ENCODE measurements at places on chromosomes 3 and 15.

DNA sequence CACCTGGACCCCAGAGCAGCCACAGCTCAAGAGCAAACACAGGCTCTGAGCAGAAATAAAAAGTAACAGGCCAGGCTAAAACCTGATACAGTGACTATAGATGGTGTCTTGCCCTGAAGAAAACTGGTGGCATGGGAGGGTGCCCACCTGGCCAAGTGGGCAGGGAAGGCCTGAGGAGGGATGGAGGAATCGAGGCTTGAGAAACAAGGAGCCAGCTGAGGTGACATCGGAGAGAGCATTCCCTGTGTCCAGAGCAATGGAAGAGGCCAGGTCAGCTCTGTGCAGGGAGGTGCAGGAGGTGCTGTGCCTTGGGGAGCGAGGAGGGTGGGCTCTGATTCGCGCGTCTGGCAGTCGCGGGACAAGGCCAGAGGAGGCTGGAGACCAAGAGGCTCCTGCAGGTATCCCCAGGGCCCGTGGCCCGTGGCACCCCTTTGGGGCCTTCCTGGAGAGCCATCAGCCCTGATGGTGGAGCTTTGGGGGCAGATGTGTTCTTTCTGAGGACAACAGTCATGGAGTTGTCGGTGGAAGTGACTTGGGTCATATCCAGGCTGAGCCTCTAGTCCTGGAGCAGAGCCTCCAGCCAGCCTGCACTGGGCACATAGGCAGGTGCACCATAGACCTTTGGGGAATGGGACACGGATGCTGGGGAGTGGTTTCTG lies 56.1 kb downstream of the PLXNA1 start:
- no peak for DNase-seq

GRCh38 chr3:13325892-13326443 lies 94.2 kb downstream of the NUP210 start:
- no peak for DNase-seq

- DNase-seq = no peak
Measured at GRCh38 chr3:157109267-157110141, 50.4 kb downstream of the CCNL1 start.

- DNase-seq = no peak
Measured at GRCh38 chr3:46221938-46222337, 13.8 kb upstream of the CCR1 start.

GRCh38 chr3:149390772-149391212 lies 13.3 kb upstream of the TM4SF1 start:
- no peak for DNase-seq

GRCh38 chr15:80774486-80774885 lies 4.7 kb upstream of the CEMIP start:
- no peak for DNase-seq

GRCh38 chr3:37024092-37024491 lies 30.8 kb downstream of the MLH1 start:
- no peak for DNase-seq

DNA sequence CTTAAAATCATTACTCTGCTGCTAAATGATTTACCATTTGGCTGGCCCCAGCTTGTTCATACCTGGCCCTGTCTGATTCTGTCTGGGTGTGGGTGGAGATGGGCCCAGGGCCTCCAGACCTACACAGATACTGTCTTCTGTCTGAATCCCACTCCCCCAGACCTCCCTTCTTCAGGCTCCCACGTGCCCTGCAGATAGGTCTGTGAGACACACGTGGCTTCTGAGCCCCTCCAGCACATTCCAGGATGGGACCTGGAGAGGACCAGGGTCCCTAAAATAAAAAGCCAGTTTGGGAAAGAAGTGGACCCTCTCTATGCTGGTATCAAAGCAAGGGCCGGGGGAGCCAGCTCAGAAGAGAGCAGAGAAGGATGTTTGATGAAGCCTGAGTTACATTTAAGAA lies 14.6 kb upstream of the CEMIP start:
- no peak for DNase-seq

DNA sequence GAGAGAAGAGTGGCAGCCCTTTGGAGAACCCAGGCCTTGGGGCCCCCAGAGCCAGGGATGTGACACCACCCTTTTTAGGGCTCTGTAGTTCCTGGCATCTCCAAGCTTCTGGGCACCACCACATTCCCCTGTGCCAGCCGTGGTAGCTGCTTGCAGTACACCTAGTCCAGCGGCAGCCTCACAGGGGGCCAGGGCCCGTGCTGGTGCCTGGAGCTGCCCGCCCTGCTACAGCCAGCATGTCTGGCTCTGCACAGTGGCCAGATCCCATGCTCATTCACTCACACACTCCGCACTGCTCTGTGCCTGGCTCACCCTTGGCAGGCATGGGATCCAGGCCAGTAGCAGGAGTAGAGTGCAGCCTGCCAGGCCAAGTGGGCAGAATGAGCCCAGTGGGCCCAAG lies 351.6 kb upstream of the TMCO5A start:
- no peak for DNase-seq

GRCh38 chr15:31488437-31489204 lies 162.0 kb downstream of the KLF13 start:
- DNase-seq = no peak

DNA sequence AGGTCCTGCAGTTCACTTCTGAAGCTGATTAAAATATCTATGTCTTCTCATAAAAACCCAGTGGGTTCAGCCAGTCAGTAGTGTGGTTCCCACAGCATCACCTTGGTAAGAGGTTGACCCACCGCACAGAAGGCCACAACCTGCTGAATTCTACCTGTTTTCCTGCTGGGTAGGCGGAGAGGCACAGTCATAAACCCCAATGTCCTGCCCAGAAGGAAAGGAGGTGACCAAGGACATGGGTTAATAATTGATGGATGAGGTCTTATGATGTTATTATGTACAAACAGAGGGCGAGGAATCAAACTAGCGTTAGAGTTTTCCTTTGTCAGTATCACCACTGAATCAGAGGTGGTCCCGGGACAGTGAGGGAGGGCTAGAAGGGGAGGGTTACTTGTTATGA lies 27.8 kb downstream of the CA12 start:
- no peak for DNase-seq

DNA sequence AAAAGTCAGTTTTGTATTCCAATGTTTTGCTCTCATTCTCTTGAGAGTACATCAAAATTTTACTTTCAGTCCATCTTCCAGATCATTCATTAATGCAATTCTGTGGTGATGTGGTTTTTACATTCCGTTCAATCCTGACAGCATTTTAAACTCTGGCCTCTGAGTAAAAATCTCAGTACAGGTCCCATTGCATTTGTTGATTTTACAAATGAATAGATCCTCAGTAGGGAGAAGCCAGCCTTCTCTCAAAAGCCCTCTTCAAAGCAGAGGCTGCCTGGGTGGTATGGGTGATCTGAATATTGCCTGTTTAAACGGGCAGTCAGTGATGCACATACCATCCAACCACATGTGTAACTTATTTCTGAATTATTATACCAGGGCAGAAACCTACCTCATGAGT lies 72.5 kb upstream of the TSC22D2 start:
- no peak for DNase-seq

DNA sequence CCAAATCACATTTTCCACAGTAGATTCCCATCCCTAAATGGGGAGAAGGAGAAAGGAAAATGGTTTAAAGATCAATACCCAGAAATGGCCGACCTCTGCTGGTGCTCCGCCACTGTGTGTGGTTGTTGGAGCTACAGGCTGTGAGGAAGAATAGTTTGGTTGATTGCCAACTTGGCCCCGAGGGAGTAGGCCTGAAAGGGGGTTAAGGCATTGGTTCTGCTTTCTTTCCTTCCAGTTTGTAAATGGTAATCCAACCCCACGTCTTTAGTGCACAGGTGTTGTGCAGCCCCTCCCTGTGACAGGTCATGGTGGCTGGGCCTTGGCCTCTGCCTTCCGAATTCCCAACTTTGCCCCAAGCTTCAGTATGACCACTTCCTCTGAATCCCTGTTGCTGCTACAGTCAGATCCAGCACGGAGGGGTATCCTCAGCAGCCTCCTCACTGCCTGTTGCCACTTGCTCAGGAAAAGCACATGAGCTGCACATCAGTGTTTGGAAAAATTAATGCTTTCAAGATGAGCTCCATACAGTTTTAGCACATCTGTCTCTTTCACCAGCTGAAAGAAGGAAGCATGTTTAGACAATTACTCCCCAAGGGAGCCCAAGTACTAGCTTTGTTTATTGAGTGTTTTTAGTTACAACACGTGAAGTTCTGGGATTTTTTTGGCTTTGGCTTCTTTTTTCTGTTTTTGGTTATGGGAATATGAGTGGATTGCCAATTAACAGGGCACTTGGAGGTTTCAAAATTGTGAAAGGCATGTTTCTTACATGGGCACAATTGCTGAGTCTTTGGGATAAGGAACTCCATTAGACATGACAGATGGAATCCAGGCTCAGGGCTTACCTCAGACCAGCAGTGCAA lies 92.3 kb upstream of the ROPN1 start:
- DNase-seq = no peak

- no peak for DNase-seq
Measured at GRCh38 chr15:38253351-38253781, 730 bp downstream of the SPRED1 start.

- no peak for DNase-seq
Measured at GRCh38 chr3:48236531-48236930, 4.4 kb upstream of the ZNF589 start.

GRCh38 chr3:120838441-120839091 lies 69.4 kb upstream of the STXBP5L start:
- DNase-seq = no peak

DNA sequence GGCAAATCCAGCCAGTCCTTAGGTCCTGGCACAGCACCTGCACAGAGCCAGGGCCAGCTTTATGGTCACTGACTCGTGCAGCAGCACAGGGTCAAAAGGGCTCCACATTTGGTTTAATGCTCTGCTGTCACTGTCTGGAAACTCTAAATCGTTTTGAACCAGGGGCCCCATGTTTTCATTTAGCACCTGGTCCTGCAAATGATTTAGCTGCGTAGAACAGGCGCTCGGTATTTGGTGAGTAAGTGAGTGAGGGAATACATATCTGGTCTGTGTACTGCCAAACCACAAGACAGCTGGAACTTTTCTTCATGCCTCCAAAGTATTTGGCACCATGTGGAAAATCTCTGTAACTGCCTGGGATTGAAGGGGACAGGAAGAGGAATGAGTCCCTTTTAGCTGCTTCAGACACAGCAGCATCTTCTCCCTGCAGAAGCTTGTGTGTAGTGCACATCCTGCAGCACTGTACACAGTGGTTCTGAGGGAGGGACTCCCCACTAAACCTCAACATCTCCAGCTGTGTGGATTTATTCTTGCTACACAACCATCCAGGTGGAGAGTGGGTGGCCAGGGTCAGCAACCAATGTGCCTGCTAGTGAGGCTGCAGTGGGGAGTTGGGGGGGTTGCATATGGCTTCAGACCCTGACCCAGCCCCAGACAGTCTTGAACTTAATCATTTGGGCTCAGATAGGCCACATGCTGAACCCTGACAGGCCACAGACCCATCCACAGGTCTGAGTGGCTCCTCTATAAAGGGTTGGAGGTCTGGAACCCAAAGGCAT lies 1.1 kb downstream of the SH2D7 start:
- DNase-seq = no peak

DNA sequence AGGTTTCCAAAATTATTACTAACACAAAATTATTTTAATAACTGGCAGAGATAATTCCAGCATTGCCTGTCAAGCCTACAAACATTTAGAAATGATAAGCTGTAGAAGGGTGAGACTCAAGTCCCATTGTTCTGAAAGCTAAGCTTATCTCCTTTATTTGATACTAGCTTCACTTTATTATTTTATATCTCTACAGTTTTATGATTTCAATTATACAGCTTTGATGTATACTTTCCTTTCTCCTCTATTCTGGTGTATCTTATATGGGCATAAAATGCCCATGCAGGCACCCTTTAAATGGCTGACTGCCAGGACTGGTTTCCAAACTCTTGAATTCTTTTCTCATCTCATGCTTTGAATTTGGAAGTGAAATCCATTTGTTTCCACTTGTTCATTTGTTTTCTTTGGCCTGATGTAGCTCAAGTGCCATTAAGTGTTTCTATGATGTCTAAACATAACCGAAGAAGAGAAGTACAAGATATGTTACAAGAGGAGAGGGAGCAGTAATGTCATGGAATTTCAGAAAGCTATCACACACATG lies 372.1 kb upstream of the ARHGEF26 start:
- no peak for DNase-seq

GRCh38 chr3:124833710-124834332 lies 53.3 kb downstream of the ITGB5 start:
- no peak for DNase-seq

- no peak for DNase-seq
Measured at GRCh38 chr3:149080011-149080698, 6.2 kb downstream of the HLTF start.

DNA sequence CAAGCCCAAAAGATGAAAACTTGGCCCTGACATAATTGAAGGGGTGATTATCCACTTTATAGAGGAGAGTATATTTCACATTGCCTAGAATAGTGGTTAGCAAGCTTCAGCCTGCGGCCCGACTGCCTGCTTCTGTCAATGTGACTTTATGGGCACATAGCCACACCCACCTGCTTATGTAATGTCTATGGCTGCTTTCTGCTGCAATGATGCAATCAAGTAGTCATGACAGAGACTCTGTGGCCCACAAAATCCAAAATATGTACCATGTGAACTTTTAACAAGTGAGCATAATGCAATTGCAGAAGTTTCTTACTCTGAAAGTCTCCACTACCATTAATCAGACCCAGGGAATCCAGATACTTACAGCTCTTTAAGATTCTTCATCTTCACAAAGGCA lies 103.1 kb downstream of the LRIG1 start:
- no peak for DNase-seq

DNA sequence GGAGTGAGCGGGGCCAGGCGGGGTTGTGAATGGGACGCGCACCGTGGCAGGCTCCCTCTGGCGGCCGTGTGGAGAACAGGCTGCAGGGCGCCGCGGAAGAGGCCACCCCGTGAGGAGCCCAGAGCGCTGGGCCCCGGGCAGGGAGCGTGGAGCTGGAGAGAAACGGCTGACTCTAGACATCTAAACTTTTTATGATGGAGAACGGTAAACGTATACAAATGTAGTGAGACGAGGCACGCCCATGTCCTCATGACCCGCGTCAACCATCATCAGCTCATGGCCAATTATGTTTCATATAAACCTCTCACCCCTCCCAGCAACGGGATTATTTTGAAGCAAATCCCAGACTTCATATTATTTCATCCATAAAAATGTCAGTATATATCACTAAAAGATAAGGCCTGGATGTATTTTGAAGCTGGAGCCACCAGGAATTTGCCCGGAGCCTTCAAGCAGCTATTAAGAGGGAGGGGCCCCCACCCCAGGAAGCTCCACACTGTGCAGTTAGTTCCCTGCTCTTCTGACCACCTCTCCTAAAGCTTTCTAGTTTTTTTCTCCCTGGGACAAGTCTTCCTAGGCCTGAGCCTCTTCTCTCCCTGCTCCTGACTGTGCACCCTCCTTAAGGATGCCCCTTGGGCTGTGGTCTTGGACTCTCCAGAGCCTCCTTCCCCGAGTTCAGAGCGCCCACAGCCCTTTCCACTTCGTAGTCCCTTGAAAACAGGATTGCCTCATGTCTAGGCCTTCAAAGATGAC lies 149.5 kb downstream of the SMAD6 start:
- peak; percentile 86 for DNase-seq

GRCh38 chr3:58366699-58367098 lies 34.0 kb downstream of the PXK start:
- no peak for DNase-seq

DNA sequence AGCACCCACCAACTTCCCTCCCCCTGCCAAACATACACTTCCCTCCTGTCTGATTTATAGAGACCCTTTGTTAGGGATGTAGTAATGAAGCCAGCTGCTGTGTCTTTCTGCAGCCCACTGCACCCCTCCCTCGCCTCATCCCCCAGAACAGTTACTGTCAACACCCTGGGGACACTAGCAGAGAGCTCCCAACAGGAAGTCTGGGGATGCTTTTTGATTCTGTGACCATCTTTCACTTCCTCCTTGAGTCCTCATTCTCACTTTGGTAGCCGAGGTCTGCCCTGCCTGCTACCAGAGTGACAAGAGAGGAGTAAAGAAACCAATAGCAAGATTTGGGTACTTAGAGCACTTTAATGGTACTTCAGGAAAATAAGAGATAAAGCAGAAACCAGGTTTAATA lies 201.6 kb downstream of the SATB1 start:
- DNase-seq = no peak
